ENCODE measurements at places on chromosomes 3 and 15.

DNA sequence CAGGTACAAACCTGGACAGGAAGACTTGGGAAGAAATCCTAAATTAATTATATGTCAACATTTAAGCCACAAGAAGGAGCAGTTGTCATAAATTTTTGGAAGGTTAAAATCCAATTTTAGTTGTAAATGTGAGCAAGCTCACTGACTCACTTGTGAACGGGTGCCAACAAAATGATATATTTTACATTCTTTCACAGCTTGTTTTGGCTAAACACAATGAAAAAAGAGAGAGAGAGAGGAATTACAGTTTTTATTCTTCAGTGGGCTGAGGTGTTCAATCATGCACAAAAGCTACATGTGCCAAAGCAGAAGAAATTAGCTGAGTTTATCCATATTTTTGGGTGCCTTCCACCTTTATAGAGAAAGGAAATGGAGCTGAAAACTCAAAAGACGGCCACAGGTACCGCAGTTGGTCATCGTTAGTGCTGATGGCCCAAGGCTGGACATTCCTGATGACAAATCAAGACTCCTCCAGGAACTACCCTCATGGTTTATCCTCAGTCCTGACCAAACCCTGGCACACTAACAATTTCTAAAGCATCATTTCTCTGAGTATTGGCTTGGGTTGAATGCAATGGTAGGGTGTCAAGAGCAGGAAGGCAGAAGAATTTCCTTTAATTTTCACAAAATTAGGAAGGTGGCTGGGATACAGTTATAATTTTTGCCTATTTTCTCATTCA is 37.6 kb upstream of the WNT5A start:
- no peak for DNase-seq

- no peak for DNase-seq
Observed at GRCh38 chr3:10941972-10942371, 50.6 kb upstream of the SLC6A1 start.

- DNase-seq, result no peak
Observed at GRCh38 chr15:82566690-82567089, 26.4 kb upstream of the RPS17 start.

DNA sequence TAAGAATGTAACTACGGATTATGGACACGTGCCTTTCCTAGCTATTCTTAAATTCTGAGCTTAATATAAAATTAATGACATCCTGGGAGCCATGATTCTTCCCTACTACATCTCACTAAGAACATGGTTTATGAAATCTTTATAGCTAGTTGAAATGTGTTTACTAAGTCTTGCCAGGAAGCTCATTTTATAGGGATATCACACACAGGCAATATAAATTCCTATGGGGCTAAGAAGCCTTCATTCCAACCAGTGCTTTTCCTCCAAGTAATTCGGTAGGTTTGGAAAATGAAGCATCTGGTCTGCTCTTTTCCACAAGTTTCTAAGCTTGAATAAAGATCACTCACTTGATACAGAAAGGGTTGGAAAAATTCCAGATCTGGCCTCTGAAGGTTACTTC is 802.6 kb downstream of the FHIT start:
- no peak for DNase-seq

DNA sequence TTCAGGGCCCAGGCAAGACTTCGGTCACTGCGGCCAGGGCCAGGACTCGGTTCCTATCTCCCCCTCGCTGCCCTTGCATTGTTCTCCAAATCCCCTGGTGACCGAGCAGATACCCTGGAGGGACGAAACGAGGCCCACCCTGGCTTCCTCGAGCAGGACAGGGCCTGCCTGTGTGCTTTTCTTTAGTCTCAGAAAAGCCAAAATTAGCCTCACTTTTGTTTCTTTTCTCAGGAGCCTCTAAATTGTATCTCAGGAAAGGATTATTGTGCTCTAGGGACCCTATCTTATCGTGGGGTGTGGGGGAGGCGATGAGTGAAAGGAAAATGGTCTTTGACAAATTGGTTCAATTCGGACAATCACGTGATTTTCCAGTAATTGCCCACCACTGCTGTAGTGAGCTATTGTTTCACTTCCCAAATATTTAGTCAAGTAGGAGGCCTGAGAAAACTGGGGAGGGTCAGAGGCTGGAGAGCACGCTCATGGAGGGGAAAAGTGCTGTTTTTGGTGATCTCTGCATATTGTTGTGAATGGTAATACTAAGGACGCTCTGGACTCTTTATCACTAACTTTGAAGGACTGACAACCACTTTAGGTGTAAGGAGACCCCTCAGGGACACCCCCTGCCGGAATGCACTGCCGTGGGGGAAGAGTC is 61.6 kb downstream of the TMEM44 start:
- DNase-seq, result no peak

DNA sequence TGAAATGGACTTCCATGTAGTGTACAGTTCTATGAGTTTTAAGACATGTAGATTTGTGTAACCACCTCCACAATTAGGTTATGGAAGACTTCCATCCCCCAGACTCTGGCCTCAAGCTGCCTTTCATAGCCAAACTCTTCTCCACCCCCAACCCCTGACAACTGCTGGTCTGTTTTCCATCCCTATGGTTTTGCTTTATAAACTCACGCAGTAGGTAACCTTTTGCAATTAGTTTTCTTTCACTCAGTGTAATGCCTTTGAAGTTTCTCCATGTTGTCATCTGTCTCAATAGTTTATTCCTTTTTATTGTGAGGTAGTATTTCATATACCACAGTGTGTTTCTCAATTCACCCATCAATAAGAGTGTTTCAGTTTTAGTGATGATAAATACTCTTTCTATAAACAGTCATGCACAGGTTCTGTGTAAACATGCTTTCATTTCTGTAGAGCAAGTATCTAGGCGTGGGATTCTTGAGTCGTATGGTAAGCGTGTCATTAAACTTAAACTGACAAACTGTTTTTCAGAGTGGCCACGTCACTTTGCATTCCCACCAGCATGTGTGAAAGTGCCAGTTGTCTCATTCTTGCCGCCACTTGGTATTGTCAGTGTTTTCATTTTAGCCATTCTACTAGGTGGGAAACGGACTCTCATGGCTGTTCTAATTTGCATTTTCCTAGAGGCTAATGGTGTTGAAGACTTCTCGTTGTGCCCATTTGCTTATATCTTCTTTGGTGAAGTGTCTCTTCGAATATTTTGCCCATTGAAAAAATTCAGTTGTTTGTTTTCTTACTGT is 47.3 kb upstream of the ALDH1A3 start:
- no peak for DNase-seq

DNA sequence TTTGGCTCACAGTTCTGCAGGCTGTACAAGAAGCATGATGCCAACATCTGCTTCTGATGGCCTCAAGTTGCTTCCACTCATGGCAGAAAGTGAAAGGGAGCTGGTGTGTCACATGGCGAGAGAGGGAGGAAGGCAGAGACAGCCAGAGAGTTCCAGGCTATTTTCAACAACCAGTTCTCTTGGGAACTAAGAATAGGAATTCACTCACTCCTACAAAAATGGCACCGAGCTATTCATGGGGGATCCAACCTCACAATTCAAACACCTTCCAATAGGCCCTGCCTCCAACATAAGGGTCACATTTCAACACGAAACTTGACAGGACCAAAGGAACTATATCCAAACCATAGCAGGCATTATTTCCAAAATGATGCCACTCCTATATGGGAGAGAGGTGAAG is 299.5 kb upstream of the TGFBR2 start:
- DNase-seq, result no peak
